ENCODE measurements at places on chromosomes 3 and 15.

- DNase-seq = no peak
Measured at GRCh38 chr3:134956395-134956794, 161.3 kb downstream of the EPHB1 start.

DNA sequence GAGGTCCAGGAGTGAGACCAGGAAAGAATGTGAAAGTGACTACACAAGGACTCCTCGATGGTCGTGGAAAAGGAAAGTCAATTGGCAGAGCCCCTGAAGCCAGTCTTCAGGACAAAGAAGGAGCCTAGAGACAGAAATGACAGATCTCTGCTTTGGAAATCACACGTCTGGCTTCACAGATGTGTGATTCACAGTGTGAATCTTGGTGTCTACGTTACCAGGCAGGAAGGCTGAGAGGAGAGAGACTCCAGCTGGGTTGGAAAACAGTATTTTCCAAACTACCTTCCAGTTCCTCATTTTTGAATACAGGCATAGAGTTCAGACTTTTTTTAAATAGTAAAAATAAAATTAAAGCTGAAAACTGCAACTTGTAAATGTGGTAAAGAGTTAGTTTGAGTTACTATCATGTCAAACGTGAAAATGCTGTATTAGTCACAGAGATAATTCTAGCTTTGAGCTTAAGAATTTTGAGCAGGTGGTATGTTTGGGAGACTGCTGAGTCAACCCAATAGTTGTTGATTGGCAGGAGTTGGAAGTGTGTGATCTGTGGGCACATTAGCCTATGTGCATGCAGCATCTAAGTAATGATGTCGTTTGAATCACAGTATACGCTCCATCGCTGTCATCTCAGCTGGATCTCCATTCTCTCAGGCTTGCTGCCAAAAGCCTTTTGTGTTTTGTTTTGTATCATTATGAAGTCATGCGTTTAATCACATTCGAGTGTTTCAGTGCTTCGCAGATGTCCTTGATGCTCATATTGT lies 6.0 kb downstream of the CCR2 start:
- DNase-seq = no peak

DNA sequence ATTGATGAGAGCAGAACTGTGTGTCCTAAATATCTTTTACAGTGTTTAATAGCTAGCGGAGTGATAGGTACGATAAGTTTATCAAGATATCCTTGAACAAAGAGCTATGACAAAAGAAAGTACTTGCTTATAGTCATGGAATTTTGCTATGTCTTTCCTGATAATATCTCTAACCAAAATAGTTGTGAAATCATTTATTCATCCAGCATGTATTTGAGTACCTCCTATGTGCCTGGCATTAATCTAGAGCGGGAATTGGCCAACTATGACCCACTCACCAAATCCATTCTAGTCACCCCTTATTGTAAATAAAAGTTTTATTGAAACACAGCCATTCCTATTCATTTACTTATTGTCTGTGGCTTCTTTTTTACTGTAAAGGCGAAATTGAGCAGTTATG lies 46.6 kb downstream of the ZFAND6 start:
- no peak for DNase-seq

GRCh38 chr15:63436341-63436740 lies 54.7 kb upstream of the CA12 start:
- no peak for DNase-seq

DNA sequence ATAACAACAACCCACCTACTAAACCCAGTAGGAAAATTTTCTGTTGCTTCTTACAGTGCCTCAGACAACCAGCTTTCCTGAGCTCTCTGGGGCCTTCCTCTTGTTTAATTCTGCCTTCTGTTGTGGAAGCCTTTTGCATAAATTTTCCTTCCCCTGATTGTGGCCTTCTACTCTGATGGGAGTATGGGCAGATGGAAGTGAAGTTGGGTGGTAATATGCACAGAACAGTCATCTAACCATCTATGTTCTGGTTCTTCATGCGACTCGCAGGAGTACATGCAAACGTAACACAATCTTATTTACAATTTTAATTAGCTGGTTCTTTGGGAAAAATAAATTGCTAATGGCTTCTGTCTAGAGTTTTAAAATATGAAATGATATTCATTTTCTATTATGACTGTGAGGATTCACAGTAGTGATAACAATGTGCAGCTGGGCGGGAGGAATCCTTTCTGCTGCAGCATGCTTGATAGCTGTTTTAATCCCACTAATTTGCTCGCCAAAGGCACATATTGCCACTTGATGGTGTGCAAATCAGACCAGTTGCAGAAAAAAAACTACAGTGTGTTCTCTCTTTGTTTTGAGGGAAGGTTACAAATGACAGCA lies 311.5 kb upstream of the ROPN1 start:
- DNase-seq = no peak

- DNase-seq = no peak
Measured at GRCh38 chr3:150345021-150345538, 63.0 kb upstream of the TSC22D2 start.

DNA sequence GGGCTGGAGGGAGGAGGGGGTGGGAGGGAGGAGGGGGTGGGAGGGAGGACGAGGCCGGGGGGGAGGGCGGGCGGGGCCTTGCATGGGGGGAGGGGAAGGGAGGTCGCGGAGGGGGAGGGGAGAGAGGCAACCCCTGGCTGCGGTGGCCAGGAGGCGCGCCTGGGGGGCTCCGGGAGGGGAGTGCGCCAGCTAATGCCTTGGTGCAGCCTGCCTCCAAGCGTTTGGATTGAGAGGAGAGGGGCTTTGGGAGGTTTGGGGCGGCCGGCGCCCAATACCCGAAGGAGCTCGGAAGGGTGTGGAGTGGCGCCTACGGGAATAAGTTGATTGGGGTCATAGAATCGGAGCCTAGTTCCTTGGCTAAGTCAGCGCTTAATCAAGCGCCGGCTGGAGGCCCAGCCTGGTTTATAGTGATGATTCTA lies 557 bp downstream of the TFG start:
- peak; percentile 17 for DNase-seq

- no peak for DNase-seq
Measured at GRCh38 chr3:4768021-4768420, 211.2 kb upstream of the BHLHE40 start.

- no peak for DNase-seq
Measured at GRCh38 chr3:28042707-28043106, 198.7 kb upstream of the CMC1 start.

GRCh38 chr3:133862161-133862560 lies 33.5 kb downstream of the RAB6B start:
- DNase-seq = no peak

DNA sequence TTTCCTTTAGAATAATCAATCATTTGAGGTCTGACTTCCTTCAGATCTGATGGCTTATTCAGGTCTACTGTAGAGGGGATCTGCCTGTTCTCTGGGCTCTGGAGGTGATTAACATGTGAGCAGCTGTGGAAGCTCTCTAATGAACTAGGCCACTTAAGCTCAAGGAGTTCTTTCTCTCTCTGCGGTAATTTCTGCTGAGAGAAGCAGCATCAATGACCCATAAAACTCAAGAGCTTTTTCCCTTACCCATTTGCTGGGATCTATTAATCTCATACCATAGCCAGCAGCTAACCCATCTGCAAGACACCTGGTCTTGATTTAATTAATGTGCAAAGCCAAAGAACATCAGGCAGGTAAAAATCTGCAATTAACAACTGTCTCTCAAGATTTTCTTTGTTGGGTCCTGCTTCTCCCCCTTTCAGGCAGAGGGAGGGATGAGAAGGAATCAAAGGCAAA lies 73.2 kb upstream of the DLG1 start:
- DNase-seq = no peak

DNA sequence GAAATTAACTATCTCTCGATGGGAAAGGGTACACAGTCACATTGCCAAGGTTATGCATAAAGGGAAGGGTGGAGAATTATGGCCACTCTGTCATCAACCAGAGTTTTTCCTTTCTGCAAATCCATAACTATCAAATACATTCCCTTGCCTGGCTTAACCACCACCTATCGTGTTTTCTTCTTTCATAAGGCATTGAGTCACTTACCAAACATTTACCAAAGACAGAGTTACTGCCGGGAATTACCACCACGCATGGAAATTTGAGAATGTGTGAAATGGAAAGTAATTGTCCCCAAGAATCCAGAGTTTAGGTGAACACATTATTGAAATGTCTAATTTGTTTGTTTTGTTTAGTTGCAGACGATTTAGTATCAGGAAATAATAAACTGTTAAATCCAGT lies 134.3 kb upstream of the LRRN1 start:
- no peak for DNase-seq

DNA sequence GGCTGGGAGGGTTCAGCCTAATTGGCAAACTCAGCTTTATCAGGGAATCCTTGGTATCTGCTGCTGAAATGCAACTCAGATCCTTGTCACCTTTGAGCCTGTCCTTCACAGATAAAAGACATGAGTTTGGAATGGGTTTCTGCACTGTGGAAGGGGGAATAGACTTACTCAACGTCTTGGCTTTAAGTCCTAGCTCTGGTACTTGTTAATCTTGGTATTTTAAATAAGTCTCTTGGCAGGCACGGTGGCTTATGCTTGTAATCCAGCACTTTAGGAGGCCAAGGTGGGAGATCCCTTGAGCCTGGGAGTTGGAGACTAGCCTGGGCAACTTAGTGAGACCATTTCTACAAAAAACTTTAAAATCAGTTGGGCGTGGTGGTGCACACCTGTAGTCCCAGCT lies 55.1 kb upstream of the ATOSA start:
- DNase-seq = no peak

DNA sequence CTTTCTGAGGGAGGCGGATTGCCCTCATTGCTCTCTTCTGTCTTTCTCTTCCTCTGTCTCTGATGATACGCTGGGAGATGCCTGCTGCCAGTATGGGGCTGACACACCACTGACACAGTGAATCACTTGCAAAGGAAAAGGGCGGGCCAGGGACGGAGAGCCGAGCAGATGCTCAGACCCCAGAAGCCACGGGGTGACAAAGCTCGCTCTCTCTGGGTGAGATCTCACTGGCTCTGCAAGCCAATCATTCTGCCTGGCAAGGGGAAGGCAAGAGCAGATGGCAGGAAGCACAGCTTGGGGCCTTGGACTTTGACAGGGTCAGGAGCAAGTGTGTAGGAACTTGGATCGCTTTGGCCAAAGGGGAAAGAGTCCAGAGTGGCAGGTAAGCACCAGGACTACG lies 198.7 kb downstream of the NTRK3 start:
- no peak for DNase-seq

DNA sequence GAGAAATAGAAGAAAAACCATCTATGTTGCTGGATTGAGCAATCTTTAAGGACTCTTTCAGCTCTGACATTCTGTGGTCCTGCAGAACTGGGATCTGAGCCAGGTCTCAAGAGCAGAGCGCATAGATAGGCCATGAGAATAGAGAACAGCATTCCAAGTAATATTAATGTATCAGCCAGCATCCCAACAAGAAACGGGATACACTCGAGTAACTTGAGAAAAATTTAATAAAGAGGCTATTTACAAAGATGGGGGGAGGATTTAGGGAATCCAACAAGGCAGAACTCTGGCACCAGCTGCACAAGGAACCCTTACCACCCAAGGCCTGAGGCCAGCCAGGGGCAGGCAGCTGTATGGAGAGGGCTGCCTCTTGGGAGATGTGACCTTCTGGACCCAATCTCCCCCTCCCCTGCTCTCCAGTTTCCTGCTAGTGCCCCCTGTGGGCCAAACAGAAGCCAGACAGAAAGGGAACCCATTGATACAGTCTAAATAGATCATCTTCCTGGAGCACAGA lies 8.2 kb downstream of the TMOD2 start:
- no peak for DNase-seq

DNA sequence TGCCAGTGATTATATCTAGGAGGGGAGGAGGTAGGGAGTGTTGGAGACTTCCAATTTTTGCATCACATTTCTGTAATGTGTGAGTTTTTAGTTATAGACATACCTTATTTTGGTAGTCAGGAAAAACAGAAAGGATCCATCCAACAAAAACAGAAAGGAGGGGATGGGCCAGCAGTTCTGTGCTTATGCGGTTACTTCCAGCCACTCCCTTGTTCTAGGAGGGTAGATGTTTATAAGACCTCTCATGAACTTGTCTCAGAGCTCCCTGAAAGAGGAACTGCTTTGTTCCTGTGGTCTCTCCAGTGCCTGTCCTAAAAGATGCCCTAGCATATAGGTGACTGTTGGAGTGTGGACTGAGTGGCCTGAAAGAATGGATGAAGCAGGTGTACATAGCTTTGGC lies 323.3 kb downstream of the CACNA2D3 start:
- DNase-seq = no peak

DNA sequence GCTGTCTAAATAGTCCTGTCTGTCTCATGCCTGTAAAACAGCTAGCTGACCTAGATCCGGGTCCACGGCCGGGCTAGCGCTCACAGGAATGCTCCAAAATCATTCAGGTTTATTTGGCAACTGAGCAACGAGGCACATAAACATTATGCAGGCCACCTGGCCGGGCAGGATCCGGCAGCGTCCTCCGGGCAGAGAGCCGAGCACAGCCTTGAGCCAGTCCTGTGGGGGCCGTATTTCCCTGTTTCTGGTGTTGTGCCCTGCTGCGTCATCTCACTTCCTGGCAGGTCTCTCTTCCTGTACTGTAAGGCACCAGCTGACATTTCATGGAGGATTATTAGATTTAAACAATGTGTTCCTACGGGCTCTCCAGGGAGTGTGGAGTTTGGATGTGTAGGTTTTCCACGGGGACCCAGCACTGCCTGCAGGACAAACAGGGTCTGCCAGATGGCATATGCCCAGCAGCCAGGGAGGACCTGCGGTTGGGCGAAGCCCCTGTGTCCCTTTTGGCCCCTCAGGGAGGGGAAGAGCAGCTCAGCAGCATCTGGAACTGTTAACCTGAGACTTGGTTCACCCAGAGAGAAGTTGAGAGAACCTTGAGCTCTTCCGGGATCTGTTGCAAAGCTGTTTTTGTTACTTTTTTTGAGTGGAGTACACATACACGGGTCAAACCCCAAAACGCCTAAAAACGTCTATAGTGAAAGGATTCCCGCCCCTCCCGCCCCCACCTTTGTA lies 16.6 kb upstream of the LRRK1 start:
- DNase-seq = no peak

GRCh38 chr3:39166134-39166710 lies 12.8 kb upstream of the CSRNP1 start:
- no peak for DNase-seq

DNA sequence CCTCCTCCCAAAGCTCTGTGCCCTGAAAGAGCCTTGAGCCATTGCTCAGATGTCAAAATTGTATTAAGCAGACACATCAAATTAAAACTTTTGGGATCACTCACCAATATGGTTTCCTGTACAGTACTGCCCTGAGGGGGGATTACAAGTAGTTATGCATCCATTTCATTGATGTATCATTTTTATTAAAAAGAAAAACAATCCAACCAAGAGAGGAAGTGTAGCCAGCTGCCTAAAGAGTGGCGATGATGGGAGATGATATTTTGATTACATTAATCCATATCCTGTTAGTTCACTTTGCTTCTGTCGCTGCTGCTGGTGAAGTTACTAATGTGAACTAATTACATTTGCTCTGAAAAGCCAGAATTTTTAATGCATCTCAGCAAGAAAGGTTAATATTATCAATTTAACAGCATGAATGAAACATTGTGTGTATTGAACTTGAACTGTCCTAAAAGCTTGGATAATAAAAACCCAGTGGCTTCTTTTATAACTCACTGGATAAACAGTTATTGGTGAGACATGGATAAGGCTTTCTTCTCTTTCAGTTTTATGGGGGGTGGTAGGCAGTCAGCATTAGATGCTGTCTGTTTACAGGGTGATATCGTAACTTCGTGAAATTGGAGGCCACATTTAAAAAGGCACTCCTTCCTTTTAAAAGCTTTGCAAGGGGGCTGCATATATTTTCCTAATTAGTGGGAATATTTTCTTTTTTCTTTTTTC lies 87.7 kb downstream of the IGF1R start:
- DNase-seq = no peak

- no peak for DNase-seq
Measured at GRCh38 chr3:197613199-197613598, 57.4 kb upstream of the BDH1 start.

GRCh38 chr15:63503739-63504246 lies 600 bp upstream of the USP3 start:
- DNase-seq = peak; percentile 88

GRCh38 chr3:43534675-43535074 lies 87.1 kb downstream of the ANO10 start:
- DNase-seq = no peak

Data from stimulated activated CD8-positive, alpha-beta memory T cell treated with anti-CD3 and anti-CD28 coated beads, Interleukin-7, amount 100 ng/mL, for 4 hours (primary cell).